Spleen (tissue), 13 donors: ENCODE measurements at places on chromosomes 5 and 9.

- DNase-seq = no peak
These were observed 1133.2 kb upstream of the CDH18 start for GRCh38 chr5:21121213-21121612.

GRCh38 chr9:120490888-120491595 is 88.9 kb downstream of the CDK5RAP2 start:
- DNase-seq = no peak

- DNase-seq = no peak
These were observed 210.8 kb downstream of the ADAMTSL1 start for GRCh38 chr9:18684593-18685317.

- no peak for DNase-seq
These were observed 110.4 kb downstream of the NTRK2 start for GRCh38 chr9:84779883-84780282.

DNA sequence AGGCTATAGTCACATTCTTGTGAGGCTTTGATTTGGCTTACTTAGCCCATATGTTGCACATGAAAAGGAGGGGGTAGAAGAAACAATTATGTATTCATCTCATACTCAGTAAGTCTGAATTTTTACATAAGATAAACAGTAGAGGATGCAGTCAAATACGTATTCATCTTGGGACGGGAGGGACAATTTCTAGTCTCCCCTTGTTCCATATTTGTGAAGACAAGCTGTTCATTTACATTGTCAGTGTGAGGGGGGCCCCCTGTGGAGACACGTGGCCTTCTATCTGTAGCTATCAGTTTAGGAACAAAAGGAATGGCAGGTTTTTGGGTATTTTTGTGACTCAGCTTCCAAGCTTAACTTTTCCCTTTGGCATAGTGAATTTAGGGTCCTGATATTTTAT is 49.2 kb upstream of the PPP1R2B start:
- DNase-seq = no peak

- no peak for DNase-seq
These were observed 38.9 kb upstream of the SLC25A51 start for GRCh38 chr9:37942621-37943344.

DNA sequence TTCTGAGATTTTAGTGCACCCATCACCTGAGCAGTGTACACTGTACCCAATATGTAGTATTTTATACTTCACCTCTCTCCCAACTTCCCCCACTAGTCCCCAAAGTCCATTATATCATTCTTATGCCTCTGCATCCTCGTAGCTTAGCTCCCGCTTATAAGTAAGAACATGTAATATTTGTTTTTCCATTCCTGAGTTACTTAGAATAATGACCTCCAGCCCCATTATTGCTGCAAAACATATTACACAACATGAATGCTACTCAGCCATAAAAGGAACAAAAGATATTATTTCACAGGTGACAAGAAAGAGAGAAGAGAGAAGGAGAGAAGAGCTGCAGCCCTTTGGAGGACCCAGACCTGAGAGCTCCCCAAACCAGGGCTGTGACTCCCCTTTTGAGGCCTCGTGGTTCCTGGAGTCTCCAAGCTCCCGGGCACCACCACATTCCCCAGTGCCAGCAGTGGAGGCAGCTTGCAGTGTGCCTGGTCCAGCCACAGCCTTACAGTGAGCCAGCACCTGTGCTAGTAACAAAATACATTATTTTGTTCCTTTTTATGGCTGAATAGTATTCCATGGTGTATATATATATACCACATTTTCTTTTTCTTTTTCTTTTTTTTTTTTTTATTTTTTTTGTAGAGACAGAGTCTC is 194.5 kb upstream of the DAB2 start:
- DNase-seq = no peak
